Natural killer cell (primary cell): ENCODE measurements at places on chromosomes 2 and 18.

GRCh38 chr18:42032447-42032846, 77.4 kb downstream of the PIK3C3 start:
- DNase-seq: no peak
- H3K4me3 ChIP-seq: no peak overlapping the region
- peaks cover 50% of the 10 kb centered on the region for H3K36me3 ChIP-seq
- no peak overlapping the region for H3K27ac ChIP-seq

DNA sequence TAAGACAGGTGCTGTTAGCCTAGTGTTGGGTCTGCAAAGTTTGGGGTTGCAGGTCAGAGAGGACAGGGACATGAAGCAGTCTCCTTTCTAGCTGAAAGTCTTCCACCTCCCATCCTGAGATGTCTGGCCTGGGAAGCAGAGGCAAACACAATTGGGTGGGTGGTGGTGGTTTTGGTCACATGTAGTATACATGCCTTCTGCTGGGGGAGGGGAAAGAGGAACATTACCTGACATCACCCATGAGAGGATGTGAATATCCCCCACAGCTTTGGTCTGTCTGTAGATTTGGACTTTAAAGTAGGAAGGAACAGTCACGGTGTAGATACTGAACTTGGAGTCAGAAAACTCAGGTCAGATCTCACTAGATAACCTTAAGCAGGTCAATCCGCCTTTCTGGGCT, 4.6 kb upstream of the DNAJC5G start:
- H3K4me3 ChIP-seq: no peak overlapping the region
- no peak for DNase-seq
- H3K36me3 ChIP-seq: no peaks in the 10 kb centered on the region

GRCh38 chr2:20365249-20365817, 14.7 kb upstream of the PUM2 start:
- no peak overlapping the region for H3K27ac ChIP-seq
- H3K4me3 ChIP-seq: no peak overlapping the region
- DNase-seq: no peak
- no peaks in the 10 kb centered on the region for H3K27me3 ChIP-seq
- no peaks in the 10 kb centered on the region for H3K4me1 ChIP-seq

DNA sequence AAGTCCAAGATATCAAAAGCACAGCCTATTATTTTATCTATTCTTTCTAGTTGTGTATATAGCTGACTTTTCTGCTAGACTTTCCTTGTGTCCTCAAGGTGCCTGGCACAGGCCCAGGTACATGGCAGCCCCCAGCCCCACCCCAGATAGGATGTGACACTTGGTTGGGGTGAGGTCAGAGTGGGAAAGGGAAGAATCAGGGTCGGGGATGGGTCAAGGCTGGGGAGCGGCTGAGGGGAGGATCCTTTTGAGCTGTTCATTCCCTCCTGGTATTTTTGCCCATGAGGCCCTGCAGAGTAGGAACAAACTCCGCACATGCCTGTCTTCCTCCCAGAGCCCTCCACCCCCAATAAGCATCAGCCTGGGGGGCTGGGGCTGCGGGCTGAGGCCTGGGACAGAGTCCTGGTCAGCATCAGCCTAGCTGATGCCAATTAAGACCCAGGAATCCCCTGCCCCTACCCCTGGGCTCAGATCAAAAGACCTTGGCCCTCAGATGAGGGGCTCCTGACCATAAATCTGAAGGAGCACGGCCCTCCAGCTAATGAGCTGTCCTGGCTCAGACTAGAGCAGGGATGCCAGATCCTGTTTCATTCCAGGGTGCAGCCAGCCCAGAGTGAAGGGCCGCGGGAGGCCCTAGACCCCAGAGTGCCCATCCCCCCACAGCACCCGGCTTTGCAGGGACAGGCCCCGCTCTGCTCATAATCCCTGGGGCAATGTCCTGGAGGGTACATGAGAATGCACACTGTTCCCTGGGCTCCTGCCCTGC, 85.3 kb downstream of the SDC1 start:
- no peaks in the 10 kb centered on the region for H3K36me3 ChIP-seq
- H3K27ac ChIP-seq: no peak overlapping the region
- DNase-seq: no peak
- no peak overlapping the region for H3K4me3 ChIP-seq

DNA sequence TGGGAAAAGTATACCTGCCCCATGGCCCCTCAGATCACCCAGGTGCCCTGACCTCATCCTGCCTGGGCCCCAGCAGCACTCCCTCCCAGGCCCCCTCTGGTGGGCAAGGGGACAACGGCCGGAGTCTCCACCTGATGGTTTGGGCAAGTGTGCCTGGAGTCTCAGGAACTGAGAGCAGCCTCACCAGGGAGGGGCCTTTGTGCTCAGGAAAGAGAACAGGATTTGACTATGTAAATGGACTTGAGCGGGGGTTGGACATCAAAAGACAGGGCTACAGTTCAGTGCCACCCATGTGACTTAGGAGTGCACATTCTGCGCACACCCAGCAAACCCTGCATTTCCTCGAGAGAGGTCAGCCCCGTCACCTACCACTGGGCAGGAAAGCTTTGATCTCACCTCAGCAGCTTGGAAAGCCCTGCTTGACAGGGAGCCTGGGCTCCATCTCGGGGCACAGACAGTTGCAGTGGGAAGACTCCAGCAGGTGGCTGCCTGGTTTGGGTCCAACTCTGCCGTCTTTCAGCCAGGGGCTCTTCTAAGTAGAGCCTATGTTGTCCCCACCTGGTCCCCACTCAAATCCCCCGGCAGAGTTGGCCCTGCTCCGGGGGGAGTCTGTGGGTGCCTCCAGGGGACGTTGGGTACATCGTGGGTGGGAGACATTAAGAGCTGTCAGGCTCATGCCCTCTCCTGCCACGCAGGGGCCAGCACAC, 3.3 kb downstream of the INPP5D start:
- DNase-seq: peak; percentile 57
- H3K4me1 ChIP-seq: peaks cover 77% of the 10 kb centered on the region
- peaks cover 25% of the 10 kb centered on the region for H3K36me3 ChIP-seq
- H3K27me3 ChIP-seq: no peaks in the 10 kb centered on the region

DNA sequence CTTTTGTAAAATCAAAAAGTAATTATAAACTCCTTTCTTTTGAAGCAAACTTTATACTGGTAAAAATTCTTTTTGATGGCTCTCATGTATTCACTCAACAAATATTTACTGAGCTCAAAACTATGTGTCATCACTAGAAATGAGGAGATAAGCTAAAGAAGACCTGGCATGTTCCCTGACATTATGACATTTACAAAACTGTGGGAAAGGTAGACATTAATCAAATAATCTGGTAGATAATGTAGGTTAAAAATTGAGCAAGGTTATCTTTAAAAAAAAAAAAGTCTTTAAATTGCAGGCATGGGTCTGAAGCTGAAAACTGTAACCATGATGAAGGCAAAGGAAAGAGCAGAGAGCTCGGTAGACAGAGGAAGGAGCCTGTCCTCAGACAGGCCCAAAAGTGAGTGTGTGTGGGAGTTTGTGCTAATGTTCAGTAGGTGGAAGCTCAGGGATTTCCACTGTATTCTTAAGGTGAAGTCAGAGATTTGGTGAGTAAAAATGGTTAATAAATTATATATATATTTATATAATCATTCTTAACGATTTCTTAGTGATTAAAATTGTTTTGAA, 612.9 kb downstream of the LRP1B start:
- no peak for DNase-seq
- H3K36me3 ChIP-seq: no peaks in the 10 kb centered on the region
- no peaks in the 10 kb centered on the region for H3K27me3 ChIP-seq
- H3K4me1 ChIP-seq: no peaks in the 10 kb centered on the region
- H3K27ac ChIP-seq: no peak overlapping the region

DNA sequence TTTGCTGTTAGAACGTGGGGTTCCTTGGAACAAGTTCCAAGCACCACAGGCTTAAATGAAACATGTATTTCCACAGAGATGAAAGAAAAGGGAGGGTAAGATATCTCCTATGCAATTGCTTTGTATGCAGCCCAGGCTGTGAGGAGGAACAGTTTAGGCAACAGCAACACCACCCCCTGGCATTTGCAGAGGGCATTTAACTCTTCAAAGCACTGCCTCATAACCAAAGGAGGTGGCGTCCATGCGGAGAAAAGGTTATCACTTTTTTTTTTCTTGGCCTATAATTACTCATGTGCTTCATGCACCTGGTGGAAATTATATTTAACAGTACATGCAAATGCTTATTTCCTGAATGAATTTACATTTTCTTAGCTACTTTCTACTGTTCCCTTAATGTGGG, 286.0 kb downstream of the LPIN1 start:
- H3K4me1 ChIP-seq: peaks cover 20% of the 10 kb centered on the region
- peaks cover 12% of the 10 kb centered on the region for H3K27me3 ChIP-seq
- no peak overlapping the region for H3K4me3 ChIP-seq

DNA sequence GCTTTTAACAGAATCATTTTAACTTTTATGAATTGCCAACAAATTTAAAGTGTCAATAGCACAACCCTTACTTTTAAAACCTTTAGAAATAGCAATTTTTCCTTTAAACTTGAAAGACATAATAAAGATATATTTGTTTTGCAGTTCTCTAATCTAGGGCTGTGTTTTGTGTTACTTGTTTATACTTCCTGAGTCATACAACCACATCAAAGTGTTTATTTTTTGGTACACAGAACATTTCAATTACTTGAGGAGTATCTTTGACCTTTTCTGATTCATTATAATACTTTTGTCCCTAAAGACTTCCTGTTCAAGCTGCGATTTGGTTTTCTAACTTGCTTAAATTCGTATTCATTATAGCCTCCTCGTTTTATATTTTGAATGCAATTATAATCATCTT, 21.8 kb downstream of the TYW5 start:
- H3K36me3 ChIP-seq: peaks cover 36% of the 10 kb centered on the region
- H3K27ac ChIP-seq: no peak overlapping the region
- DNase-seq: no peak
- no peak overlapping the region for H3K4me3 ChIP-seq
- H3K4me1 ChIP-seq: no peaks in the 10 kb centered on the region
- H3K27me3 ChIP-seq: no peaks in the 10 kb centered on the region

DNA sequence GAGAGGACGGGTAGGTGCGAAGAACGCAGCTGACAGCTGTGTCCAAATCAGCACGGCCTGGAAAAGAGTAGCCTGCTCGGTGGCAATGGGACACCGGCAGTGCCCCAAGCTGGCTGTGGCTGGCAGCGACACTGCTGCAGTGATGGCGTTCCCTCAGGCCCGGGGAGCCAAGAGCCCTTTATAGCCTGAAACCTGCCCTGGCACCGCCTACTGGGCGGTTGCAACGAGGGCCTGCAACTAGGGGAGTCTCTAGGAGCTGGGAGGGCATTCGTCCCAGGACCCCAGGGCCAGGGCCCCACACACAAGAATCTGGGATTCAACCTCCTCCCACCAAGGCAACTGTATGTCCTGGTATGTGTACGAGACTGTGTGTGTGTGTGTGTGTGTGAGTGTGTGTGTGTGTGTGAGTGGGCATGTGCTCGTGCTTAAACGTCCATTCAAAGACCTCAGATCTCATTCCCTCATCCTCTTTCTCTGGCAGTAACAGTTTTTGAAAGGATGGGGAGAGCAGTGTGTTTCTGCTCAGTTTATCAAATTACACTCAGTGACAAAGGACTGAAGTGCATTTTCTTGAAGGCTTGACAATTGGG, 6.8 kb upstream of the CYP26B1 start:
- no peaks in the 10 kb centered on the region for H3K36me3 ChIP-seq
- H3K4me3 ChIP-seq: no peak overlapping the region
- peaks cover 10% of the 10 kb centered on the region for H3K4me1 ChIP-seq
- no peak for DNase-seq
